Right ventricle myocardium inferior (tissue), 1 donor: ENCODE measurements at places on chromosomes 3 and 15. TPM values are rescaled to one million over a fixed set of nuclear protein-coding genes. Genes with fewer than 3 reads are reported as not detected.

Gene CLDN18
- not detected for total RNA-seq

Gene MINAR1
- 0.05 TPM for total RNA-seq

Gene NOX5
- total RNA-seq, result not detected

Gene PLCH1
- 1.3 TPM for total RNA-seq

Gene ABI3BP
- total RNA-seq, result 40.7 TPM

GRCh38 chr15:44565387-44566154, 28.6 kb downstream of the EIF3J start:
- DNase-seq, result no peak

DNA sequence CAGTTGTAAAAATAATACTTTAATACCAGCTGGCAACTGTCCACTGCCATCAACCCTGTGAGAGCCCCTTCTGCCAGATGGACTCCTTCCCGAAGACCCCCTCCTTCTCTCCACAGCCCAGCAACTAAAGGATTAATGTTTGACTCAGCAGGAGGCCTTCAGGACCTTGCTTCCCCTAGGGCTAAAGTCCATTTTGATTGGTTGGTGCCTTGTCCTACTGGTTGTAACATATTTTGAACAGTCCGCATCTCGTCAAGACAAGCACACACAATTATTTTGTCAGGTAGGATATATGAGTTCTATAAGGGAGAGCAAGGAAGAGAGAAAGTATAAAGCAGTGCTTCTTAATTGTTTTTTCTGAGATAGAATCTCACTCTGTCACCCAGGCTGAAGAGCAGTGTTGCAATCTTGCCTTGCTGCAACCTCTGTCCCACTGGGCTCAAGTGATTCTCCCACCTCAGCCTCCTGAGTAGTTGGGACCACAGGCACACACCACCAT, 18.6 kb downstream of the ACOX2 start:
- DNase-seq, result no peak

DNA sequence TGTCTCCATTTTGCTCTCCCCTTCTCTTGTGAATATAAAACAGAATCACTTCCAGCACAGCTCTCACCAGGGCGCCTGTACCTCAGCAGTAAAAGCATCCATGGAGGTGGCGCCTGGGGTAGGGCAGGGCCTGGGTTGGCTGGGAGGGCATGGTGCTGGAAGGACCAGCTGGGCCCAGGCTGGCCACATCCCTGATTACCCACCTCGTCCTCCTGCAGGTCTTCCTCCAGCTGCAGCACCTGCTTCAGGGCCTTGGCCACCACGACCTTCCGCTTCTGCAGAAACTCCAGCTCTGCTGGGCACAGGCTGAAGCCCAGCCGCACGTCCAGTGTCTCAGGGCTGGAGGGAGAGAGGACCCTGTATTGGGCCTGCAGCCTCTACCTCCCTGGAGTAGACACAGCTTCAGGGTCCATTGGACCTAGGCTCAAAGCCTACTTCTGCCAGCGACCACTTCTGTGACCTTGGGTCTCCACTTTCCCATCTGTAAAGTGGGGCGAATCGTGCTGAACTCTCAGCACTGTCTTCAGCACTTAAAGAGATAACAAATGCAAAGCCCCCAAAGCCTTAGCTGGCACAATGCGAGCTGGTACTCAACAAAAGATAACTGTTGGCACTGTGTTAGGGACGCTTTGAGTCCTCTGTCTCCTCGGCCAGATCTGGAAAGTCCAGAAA, 23.8 kb downstream of the PLA2G4E start:
- no peak for DNase-seq

GRCh38 chr15:96367311-96368200, 37.1 kb downstream of the NR2F2 start:
- no peak for DNase-seq

- no peak for DNase-seq
These were observed 52.4 kb downstream of the PRKCI start for GRCh38 chr3:170274641-170275040.

DNA sequence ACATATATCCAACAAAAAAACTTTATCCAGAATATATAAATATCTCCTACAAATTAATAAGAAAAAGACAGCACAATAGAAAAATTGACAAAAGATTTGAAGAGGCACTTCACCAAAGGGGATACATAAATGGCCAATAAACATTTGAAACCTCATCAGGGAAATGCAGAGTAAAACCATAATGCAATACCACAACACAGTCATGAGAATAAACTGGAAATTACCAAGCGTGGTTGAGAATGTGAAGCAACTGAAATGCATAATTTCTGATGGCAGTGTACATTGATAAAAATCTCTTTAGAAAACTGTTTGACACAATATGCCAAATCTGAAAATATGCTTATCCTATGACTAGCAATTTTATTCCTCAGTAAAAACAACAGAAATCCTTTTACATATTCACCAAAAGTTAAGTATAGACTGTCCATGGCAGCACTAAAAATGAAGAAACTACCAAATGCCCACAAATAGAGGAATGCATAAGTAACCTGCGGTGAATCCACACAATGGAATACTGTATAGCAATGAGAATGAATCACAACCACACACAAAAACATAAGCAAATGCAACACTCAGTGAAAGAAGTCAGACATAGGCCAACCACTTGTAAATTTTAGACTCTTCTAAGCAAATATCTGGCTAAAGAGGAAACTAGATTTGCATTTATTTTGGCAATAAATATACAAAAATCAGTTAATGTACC, 7.9 kb downstream of the LYZL4 start:
- no peak for DNase-seq

DNA sequence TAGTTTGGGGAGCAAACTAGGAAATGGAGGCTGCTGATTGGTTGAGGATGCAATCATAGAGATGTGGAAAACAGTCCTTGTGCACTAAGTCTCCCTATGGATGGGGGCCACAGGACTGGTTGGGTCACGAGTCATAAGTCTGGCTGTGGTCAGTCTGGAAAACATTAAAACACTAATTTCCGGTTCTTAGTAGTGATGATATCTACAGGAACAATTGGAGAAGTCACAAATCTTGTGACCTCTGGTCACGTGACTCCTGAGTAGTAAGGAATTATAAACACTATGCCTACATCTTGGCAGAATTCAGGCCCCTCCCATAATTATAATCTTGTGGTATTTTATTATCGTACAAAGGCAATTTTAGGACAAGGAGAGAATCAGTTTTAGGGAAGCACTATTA, 317.3 kb upstream of the ARPP21 start:
- no peak for DNase-seq

DNA sequence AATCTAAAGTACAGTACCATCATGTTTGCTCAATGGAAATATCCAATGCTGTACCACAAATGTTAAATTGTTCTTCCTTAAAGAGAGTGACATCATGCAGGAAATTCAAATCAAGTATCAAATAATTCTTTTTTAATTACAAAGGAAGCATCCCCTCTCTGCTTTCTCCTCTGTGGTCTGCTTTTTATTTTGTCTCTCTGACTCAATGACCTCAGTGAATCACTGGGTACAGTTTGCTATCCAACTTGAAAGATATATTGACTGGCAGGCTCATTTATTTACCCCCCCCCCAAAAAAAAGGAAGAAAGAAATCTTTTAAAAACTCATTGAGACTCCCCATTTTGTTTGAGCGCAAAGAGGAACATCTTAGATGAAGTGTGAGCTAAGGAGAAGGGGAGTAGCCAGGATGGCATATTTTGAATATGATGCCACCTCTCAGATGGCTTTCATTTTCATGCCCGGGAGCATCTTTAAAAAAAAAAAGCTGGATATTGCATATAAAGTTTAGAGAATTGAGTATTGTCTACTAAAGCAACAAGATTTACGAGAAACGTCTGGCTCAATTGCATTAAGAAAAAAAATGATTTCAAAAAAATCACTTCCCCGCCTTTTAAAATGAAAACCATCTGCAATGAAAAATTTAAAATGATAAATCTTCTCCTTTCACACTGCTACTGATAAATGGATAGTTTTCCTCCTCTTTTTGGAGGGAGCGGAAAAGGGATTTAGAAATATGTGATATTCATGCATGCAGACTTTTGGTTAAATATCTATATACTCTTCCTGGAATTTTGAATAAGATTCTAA, 307.1 kb upstream of the DPH6 start:
- no peak for DNase-seq

- no peak for DNase-seq
These were observed 188.4 kb upstream of the PFN2 start for GRCh38 chr3:150158943-150159625.

DNA sequence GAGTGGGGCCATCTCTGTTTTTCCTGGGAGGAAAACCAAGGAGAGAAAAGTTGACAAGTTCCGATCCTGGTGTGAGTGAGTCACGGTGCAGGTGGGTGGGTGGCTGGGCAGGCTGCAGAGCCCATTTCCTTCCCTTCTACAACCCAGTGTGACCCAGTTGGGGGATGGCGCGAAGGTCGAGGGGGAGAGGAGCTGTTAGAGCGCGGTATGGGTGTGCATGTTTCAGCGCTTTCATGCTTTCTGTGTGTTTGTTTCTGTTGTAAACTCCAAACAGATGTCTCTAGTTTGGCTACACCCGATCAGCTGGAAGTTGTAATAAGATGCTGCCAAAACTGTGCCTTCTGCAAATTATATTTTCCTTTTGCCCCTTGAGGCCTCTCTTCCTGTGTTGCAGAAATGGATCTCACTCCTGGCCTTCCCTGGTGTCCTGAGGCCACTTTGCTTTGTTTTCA, 3.8 kb downstream of the FAM43A start:
- DNase-seq, result no peak
